ENCODE measurements at places on chromosomes 12 and 14. TPM values are rescaled to one million over a fixed set of nuclear protein-coding genes. Genes with fewer than 3 reads are reported as not detected.

HCAR2 gene
- not detected for polyA plus RNA-seq

SNRNP35 gene
- 33.2 TPM for polyA plus RNA-seq

GRCh38 chr12:6786416-6787094, 2.8 kb upstream of the CD4 start:
- no peak for DNase-seq

GRCh38 chr12:77033658-77034536, 31.5 kb downstream of the E2F7 start:
- no peak for DNase-seq

DNA sequence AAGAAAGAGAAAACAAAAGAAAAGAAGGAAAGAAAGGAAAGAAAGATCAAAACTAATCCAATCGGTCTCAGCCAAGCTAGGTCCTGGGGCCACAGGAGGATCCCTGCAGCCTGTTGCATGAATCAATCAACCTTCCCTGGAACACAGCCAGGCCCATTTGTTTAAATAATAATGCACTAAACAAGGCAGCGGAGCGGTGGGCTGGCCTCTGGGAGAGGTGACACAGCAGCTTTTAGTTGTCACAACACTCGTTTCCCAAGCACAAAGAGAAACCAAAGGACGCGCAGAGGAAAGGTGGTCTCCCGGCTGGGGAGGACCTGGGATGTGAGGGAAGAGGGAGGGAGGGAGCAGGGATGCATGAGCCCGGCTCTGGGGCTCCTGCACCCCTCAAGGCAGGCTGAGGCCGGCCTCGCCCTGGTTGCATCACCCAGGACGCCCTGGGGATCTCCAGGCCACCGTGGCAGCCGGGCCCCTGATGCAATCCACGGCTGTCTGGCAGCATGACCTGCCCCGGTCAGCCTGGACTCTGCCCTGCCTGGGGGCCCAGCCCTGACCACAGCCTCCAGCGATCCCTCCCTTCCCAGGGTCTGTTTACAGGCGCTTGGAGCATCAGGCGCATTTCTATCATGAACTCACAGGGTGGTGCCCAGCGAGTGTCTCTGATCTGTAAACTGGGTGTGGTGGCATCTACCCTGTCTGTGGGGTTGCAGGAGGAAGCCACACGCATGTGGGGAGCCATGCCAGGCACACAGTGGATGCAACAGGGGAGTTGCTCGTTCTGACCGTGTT, 32.5 kb downstream of the MMP17 start:
- peak; percentile 91 for DNase-seq

DNA sequence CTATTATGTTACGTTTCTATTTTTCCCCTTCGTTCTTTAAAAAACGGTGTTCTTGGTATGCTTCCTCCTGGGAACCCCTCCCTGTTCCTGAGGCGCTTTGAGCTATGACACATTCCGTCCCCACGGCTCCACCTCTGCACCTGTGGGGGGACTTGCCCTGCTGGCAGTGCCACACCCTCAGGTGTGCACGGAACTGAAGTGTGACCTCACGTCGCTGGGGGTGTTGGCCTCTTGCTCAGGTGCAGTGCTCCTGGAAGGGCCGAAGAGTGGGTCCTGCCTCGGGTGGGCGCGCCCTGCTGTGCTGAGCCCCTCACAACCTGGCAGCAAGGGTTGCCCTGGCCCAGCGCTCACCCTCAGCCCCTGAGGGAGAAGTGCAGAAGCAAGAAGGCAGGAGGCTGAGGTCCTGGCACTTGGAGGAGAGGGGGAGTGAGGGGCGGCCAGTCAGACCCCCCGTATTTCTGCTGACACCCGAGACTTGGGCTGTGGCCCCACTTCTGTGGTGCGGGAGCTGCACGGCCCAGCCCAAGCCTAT, 4.9 kb downstream of the AMN start:
- DNase-seq = peak; percentile 95

GRCh38 chr12:69553628-69554248, 31.5 kb upstream of the CCT2 start:
- peak; percentile 31 for DNase-seq

DNA sequence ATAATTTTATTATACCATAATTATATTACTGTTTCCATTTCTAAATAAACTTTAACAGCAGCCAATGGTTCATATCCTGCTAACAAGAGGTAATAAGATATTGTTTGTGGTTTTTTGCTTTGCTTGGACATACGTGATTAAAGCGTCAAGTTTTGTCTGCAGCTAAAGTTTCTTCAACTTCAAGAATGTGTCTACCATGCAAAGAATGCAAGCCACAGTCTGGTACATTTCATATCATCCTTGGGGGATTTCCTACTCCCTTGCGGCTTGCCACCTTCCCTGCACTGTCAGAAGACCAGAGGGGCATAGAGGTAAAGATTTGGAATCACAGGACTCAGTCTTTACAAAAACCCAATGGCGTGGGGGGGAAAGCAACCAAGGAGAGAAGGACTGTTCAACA, 125.2 kb downstream of the MED13L start:
- no peak for DNase-seq

DNA sequence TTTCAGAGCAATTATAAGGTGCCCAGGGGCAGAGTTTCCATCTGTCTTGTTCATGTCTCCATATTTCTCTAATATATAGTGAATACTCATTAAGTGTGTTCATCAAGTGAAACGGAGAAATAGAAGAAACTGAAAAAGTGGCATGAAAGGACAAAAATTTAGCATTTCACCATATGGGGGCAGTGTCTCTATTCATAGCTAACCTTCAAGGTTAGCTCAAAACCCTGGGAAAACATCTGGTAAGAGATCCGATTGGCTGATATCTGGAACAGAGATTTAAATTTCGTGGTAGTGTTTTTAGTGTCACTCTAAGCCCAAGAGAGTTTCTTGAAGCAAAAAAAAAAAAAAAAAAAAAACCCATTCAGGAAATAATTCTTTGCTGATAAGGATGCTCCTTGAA, 367.5 kb downstream of the DAD1 start:
- peak; percentile 15 for DNase-seq

DNA sequence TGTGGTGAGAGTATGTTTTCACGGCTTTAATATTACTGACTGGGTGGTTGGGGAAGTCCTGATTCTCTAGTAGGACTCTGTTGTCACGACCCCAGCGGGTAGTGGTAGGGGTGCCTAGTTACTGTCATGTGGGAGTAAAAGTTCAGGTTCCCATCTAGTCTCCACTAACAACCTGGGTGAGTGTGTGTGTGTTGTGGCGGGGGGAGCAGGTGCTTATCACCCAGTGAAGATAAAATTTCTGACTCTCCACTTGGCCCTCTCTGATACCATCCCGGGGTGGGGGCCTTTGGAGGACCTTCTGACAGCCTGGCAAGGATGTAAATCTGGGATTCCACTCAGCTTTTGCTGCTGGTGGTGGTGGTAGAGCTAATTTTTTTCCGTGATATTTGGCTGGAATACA, 35.4 kb upstream of the GUCY2C start:
- DNase-seq = no peak

DNA sequence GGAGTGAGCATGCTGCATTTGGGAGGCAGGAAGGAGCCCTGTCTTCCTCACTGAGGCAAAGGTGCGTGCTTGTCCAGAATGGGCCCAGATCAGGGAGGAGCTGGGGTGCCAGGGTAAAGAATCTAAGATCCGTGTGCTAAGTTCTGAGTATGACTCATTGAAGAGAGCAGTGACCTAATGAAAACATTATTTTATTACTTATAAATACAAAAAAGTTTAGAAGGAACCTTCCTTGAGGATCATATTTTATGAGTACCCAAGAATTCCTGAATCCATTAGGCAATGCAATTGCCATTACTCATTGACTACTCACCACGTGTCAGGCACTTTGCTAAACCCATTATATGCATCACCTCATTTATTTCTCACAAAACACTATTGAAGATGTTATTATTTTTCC, 264.7 kb downstream of the EGLN3 start:
- DNase-seq = no peak

GRCh38 chr12:131698286-131698685, 12.6 kb upstream of the SFSWAP start:
- DNase-seq = no peak
